ENCODE measurements at places on chromosomes 4 and X. TPM values are rescaled to one million over a fixed set of nuclear protein-coding genes. Genes with fewer than 3 reads are reported as not detected.

Gene FAM47E
- total RNA-seq = 9.8 TPM

Gene RHOXF2
- total RNA-seq = not detected

Gene ARSJ
- total RNA-seq = 6.1 TPM

Gene MED12
- 47.8 TPM for total RNA-seq

Gene SLC10A4
- 0.26 TPM for total RNA-seq

Gene GCNA
- total RNA-seq = 2.0 TPM

Gene MAP7D3
- total RNA-seq = 11.1 TPM

Gene SMIM10L2A
- 0.39 TPM for total RNA-seq

Gene TRIM60
- total RNA-seq = not detected

Gene OTUD5
- 52.5 TPM for total RNA-seq

Gene TLR6
- 2.3 TPM for total RNA-seq

Gene PLP1
- total RNA-seq = 3.7 TPM

Gene ART3
- not detected for total RNA-seq

Gene NPY1R
- 2.8 TPM for total RNA-seq

Gene ZDHHC15
- 1.9 TPM for total RNA-seq

Gene MAGEH1
- total RNA-seq = 7.1 TPM

Gene JAKMIP1
- total RNA-seq = 2.1 TPM

Gene NWD2
- 1.4 TPM for total RNA-seq

Gene RAB9B
- 0.82 TPM for total RNA-seq

Gene BTK
- 5.6 TPM for total RNA-seq

Gene RHOXF2B
- not detected for total RNA-seq

Gene SLC25A43
- 31.2 TPM for total RNA-seq

Gene HTN1
- total RNA-seq = not detected

Gene RAP1GDS1
- 28.4 TPM for total RNA-seq

Gene UGT2B11
- total RNA-seq = 0.26 TPM

Gene NHSL2
- total RNA-seq = 1.2 TPM

Gene CDS1
- total RNA-seq = 18.9 TPM

Gene LRRC66
- 5.4 TPM for total RNA-seq

Gene CYBB
- 9.7 TPM for total RNA-seq

Gene RTL9
- total RNA-seq = 0.06 TPM

Gene HSFX4
- not detected for total RNA-seq

Gene GNRHR
- not detected for total RNA-seq

Gene PPP4R3C
- not detected for total RNA-seq

Gene SERTM2
- not detected for total RNA-seq

Gene DGKK
- total RNA-seq = not detected

Gene RAB40AL
- total RNA-seq = 1.1 TPM

Gene CYP2U1
- 3.4 TPM for total RNA-seq

Gene ANKRD17
- total RNA-seq = 62.4 TPM

Gene TIMM8A
- 17.7 TPM for total RNA-seq

Gene NDP
- not detected for total RNA-seq

Measured in mucosa of descending colon (tissue), 3 donors.